ENCODE measurements at places on chromosomes 2 and 18.

DNA sequence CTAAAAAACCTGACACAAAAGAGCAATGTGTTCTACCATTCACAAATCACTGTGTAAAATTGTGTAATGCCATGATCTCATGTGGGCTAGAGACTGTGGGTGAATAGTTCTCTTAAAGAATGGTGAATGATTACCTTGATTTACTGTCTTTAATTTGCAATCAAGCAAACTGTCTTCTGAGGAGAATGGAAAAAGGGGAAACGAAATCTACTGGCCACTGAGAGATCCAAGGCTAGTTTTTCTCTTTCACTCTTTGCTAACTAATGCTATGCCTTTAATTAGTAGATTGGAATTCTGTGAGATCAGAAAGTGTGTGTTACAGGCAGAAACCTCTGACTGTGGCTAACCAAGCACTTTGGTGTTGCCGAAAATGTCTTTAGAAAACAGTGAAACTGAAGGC is 422.7 kb downstream of the TGIF1 start:
- DNase-seq: no peak

DNA sequence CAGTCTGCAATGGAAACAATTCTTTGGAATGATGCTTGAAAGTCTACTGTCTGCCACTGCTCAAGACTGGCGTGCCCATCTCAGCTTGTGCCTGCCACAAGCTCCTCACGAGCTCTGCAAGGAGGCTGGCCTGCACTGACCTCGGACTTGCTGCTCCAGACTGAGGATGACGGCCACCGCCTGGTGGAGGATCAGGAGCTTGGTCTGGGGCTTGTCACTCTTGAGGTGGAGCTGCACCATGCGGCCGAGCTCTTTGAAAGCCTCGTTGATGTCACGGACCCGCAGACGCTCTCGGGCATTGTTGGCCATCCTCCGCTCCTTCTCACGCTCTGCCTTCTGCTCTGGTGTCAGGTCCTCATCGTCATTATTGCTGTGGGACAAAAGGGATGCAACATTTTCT is 269.4 kb upstream of the CCDC68 start:
- no peak for DNase-seq

DNA sequence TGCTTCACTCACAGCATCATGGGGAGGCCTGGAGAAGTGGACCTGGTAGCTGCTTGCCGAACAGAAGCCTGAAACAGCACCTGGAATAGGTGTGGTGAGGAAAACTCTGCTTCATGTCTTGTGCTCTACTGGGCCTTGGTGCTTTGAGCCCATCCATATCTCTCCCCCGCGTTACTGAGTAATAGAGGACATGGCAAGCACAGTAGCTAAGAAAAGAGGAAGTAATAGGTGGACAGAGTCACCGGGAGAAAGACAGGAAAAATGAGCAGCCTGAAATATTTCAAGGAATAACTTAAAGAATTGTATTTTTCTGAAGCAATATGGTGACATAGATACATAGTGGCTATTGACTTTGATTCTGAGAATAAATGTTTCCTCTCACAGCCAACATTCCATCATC is 14.0 kb upstream of the HNMT start:
- DNase-seq: no peak

GRCh38 chr2:19804639-19805260 is 97.0 kb downstream of the TTC32 start:
- DNase-seq: no peak

DNA sequence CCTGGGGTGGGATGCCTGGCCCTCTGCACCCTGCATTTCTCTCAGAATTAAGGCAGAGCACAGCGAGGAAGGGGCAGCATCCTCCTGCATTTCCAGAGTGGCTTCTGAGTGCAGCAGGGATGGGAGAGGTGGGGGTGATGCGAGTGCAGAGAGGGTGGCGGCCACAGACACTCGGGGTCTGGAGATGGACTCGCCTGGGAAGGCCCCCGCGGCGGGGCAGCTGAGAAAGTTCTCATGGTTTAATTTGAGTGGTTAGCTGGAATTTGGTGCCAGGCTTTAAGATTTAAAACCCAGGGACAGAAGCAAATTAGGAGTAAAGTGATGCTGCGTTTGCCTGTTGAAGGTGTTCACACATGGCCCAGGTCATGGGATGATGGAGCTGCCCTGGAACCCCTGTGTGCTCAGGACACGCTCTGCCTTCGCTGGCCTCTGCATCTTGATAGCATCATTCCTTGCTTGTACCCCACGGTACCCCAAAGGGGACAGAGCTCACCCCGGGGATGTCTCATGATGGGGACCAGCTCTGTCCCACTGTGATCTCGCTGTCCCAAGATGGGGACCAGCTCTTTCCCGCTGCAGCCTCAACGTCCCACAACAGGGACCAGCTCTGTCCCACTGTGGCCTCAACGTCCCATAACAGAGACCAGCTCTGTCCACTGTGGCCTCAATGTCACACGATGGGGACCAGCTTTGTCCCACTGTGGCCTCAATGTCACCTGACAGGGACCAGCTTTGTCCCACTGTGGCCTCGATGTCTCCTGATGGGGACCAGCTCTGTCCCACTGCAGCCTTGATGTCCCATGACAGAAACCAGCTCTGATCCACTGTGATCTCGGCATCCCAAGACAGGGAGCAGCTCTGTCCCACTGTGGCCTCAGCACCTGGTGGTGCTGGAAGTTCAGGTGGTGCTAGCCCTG is 27.5 kb downstream of the TMEM18 start:
- DNase-seq: no peak

GRCh38 chr2:14891546-14891945 is 259.0 kb downstream of the LRATD1 start:
- DNase-seq: no peak

DNA sequence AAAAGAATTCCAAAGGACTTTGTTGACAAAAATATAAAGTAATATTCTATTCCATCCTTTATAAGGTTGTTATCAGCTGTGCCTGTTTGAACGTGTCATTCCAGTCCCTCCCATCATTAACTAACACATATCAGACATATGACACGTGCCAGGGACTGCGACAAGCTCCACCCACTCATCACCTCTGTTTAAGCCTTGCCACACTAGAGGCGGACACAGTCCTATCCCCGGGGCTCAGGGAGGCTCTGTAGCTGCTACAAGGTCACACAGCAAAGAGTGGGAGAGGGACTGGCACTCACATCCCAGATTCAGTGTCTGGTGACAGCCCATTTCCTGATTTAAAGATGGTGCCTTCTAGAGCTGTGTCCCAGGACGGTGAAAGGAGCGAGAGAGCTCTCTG is 30.0 kb downstream of the TBC1D8 start:
- no peak for DNase-seq

GRCh38 chr2:134919341-134920210 is 954 bp downstream of the CCNT2 start:
- peak; percentile 64 for DNase-seq

All from stimulated activated CD4-positive, alpha-beta T cell treated with anti-CD3 and anti-CD28 coated beads, Interleukin-15, amount 100 ng/mL, for 24 hours (primary cell).